ENCODE measurements at places on chromosomes 6 and 20. TPM values are rescaled to one million over a fixed set of nuclear protein-coding genes. Genes with fewer than 3 reads are reported as not detected.
A peak's percentile ranks its signal among the peaks of the same experiment; 100 is the strongest.

- DNase-seq, result no peak
- H3K4me1 ChIP-seq, result peaks cover 18% of the 10 kb centered on the region
- H3K36me3 ChIP-seq, result no peaks in the 10 kb centered on the region
- H3K27me3 ChIP-seq, result no peaks in the 10 kb centered on the region
Observed at GRCh38 chr20:51425347-51426106, 117.0 kb downstream of the NFATC2 start.

- no peak for DNase-seq
- no peaks in the 10 kb centered on the region for H3K4me1 ChIP-seq
- H3K4me3 ChIP-seq, result no peak overlapping the region
- no peaks in the 10 kb centered on the region for H3K27me3 ChIP-seq
Observed at GRCh38 chr6:36666287-36666686, 12.2 kb upstream of the CDKN1A start.

GRCh38 chr6:162450358-162450757 is 277.2 kb downstream of the PRKN start:
- H3K27me3 ChIP-seq, result no peaks in the 10 kb centered on the region
- H3K36me3 ChIP-seq, result no peaks in the 10 kb centered on the region
- no peak overlapping the region for H3K4me3 ChIP-seq
- no peaks in the 10 kb centered on the region for H3K4me1 ChIP-seq

DNA sequence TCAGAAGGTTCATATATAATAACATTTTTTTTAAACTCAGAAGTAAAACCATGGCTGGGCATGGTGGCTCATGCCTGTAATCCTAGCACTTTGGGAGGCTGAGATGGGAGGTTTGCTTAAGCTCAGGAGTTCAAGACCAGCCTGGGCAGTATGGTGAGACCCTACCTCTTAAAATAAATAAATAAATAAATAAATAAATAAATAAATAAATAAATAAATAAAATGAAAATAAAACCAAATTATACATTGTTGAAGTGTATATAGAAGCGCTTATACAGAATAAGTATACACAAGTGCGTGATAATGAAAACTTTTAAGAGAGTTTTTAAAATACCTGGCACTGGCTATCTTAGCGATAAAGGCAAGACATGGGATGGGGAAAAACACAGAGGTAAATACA is 71.6 kb downstream of the OR2B2 start:
- H3K36me3 ChIP-seq, result no peaks in the 10 kb centered on the region
- no peaks in the 10 kb centered on the region for H3K4me1 ChIP-seq
- H3K4me3 ChIP-seq, result no peak overlapping the region
- no peak overlapping the region for H3K27ac ChIP-seq

DNA sequence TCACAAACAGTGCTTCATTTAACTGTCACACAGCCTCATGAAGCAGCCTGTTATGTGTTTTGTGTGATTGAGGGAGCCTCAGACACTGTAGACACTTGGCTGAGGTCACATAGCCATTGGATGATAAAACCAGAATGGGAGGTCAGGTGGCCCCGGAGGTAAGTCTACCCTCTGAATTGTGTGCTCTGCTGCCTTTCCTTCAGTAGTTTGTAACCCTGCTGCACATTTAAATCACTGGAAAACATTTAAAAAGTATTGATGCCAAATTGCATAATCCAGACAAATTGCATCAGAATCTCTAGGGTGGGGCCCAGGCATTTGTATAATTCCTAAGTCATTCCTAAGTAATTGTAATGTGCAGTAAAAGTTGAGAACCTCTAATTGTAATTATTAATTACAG is 85.2 kb upstream of the ECI2 start:
- no peak overlapping the region for H3K27ac ChIP-seq
- DNase-seq, result no peak
- no peaks in the 10 kb centered on the region for H3K36me3 ChIP-seq
- H3K4me1 ChIP-seq, result no peaks in the 10 kb centered on the region
- H3K4me3 ChIP-seq, result no peak overlapping the region
- H3K27me3 ChIP-seq, result no peaks in the 10 kb centered on the region

DNA sequence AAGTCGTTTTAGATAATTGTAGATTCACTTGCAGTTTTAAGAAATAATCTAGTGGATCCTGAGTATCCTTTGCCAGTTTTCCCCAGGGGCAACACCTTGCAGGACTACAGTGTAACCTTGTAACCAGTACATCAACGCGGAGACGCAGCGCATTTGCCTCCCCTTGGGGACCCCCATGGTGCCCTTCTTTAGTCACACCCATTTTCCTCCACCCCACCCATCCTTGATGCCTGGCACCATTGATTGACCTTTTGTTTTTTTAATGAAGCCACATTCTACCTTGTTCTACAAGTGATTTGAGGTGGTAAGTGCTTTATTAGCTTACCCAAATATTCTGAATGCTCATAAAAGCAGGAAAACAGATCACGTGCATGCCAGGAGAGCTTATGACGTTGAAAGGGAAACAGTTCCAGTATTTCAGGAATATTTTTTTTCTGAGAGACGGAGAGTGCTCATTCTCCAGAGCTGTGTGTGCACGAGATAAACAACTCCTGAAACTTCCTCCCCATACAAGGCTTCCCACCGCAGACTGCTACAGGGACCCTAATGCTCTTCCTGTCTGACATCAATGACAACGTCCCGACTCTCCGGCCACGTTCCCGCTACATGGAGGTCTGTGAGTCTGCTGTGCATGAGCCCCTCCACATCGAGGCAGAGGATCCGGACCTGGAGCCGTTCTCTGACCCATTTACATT is 35.7 kb downstream of the CDH26 start:
- H3K27ac ChIP-seq, result no peak overlapping the region
- no peaks in the 10 kb centered on the region for H3K36me3 ChIP-seq
- H3K4me1 ChIP-seq, result peaks cover 12% of the 10 kb centered on the region
- no peak overlapping the region for H3K4me3 ChIP-seq
- DNase-seq, result no peak

- DNase-seq, result peak; percentile 72
- peak within 1 kb of the TSS; percentile 95 for H3K27ac ChIP-seq
- H3K27me3 ChIP-seq, result no peaks in the 10 kb centered on the region
- no peaks in the 10 kb centered on the region for H3K36me3 ChIP-seq
Observed at GRCh38 chr6:112253841-112254816, at the start of gene LAMA4. LAMA4 (minus strand) TSS chr6:112254567; CDS start chr6:112254150, 417 bp downstream.

DNA sequence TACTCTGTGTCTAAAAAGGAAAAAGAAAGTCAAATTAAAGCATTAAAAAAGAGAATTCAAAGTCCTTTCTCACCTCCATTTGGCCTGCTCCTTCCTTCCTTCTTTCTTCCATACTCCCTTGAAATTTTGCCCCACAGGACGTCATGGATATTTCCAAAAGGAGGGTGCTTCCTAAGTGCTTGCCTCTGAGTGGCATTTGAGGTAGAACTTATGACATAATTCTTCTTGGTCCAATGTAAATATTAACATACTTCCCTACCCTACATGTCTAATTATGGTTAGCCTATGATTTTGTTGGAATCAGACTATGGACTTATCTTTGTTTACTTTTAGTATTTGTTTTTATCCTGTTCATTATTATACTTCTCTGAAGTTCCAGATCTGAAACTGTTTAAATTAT is 132.3 kb downstream of the PFDN4 start:
- DNase-seq, result no peak
- H3K27ac ChIP-seq, result no peak overlapping the region
- no peaks in the 10 kb centered on the region for H3K4me1 ChIP-seq
- H3K27me3 ChIP-seq, result no peaks in the 10 kb centered on the region

- no peak for DNase-seq
- no peak overlapping the region for H3K27ac ChIP-seq
- no peaks in the 10 kb centered on the region for H3K36me3 ChIP-seq
- no peaks in the 10 kb centered on the region for H3K27me3 ChIP-seq
- no peak overlapping the region for H3K4me3 ChIP-seq
Observed at GRCh38 chr6:160477901-160478300, 129.7 kb downstream of the SLC22A3 start.

DNA sequence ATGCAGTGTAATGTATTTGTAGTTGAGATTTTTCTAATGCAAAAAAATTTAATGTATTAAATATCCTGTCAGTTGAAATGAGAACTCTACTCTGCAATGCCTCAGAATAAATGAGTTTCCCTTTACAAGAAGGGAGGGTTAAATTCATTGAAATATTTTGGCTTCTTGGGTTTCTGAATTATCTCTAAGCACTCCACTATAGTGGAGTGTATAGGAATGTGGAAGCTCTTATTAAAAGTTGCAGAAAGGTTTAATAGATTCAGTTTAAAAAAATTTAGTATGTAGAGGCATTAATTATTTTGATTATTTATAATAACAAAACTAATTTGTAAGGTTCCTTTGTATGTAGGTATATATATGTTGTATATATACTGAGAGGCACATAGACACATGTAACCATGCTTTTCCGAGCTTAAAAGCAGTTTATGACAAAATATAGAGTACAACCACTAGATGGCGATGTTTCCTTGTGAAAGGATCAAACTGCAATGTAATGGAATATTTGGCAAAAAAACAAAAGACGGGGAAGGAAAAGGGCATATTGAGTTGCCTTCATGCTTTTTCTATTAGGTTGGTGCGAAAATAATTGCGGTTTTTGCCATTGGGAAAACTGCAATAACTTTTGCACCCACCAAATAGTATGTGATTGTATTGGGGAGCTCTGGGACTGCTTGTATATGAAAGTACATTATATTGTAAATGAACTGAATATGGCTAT is 144.2 kb downstream of the MYO6 start:
- H3K4me3 ChIP-seq, result no peak overlapping the region
- no peak overlapping the region for H3K27ac ChIP-seq
- no peaks in the 10 kb centered on the region for H3K27me3 ChIP-seq
- no peak for DNase-seq
- no peaks in the 10 kb centered on the region for H3K4me1 ChIP-seq

GRCh38 chr6:14763139-14763538 is 482.7 kb upstream of the JARID2 start:
- no peak for DNase-seq
- H3K4me3 ChIP-seq, result no peak overlapping the region
- H3K36me3 ChIP-seq, result no peaks in the 10 kb centered on the region
- no peaks in the 10 kb centered on the region for H3K27me3 ChIP-seq

Gene TTK
- 0.52 TPM for total RNA-seq

DNA sequence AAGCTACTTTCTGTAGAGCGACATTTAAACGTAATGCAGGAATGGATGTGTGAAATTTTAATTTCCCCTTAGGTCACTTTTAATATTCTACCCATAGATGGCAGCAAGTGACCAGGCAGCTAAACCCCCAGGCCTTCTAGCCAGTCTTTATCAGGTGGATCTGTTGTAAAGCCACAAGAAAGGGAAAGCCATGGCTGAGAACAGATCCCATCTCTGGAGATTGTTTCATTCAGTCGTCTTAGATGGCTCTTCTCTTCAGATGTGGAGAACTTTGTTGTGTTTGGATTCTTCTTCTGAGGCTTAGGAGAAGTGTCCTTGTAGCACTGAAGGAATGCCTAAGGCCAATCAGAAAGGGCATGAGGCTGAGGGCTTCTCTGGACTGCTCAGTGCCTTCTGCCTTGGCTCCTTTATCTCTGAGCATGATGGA is 15.8 kb upstream of the RNF182 start:
- no peak overlapping the region for H3K27ac ChIP-seq
- no peak overlapping the region for H3K4me3 ChIP-seq
- H3K36me3 ChIP-seq, result no peaks in the 10 kb centered on the region
- no peaks in the 10 kb centered on the region for H3K27me3 ChIP-seq
- no peaks in the 10 kb centered on the region for H3K4me1 ChIP-seq

DNA sequence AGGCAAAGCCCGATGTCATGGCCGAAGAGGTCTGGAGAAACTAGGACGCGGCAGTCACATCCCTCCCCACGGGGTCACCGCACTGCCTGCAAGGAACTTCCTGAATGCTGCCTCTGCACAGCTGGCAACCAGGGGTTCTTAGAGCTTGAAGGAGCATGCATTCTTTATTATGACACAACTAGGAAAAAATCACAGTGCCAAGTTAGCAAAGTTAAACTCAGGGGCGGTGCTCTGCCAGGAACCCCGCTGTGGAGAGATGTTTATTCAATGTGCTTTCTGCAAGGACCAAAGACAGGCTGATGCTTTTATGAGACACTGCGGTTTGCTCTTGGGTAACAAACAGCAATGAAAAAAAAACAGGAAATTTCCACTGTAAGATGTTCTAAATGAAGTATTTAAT is 287.3 kb upstream of the FOXQ1 start:
- no peaks in the 10 kb centered on the region for H3K4me1 ChIP-seq
- H3K27me3 ChIP-seq, result no peaks in the 10 kb centered on the region
- H3K27ac ChIP-seq, result no peak overlapping the region
- DNase-seq, result no peak
- H3K36me3 ChIP-seq, result no peaks in the 10 kb centered on the region

Gene ZSWIM1
- 9.8 TPM for total RNA-seq

Gene POPDC3
- total RNA-seq, result 39.3 TPM

DNA sequence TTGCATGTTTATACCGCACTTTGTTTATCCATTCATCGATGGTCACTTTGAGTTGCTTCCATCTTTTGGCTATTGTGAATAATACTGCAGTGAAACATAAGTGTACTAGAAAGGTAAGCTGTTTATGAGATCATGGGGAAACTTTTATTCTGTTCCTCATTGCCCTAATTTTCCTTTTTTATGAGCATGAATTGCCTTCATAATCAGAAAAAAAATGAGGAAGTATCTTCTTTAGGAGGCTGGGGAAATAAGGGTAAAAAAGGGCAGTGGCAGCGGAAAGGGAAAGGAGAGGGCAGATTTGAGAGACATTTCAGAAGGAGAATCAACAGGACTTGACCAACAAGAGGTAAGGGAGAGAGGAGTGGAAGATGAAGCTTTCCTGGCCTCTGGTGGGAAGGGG is 14.3 kb upstream of the SERINC3 start:
- H3K4me3 ChIP-seq, result no peak overlapping the region
- no peak for DNase-seq
- H3K27me3 ChIP-seq, result no peaks in the 10 kb centered on the region
- no peaks in the 10 kb centered on the region for H3K36me3 ChIP-seq
- H3K27ac ChIP-seq, result no peak overlapping the region

GRCh38 chr6:56520218-56520617 is 122.5 kb downstream of the DST start:
- no peak overlapping the region for H3K27ac ChIP-seq
- no peaks in the 10 kb centered on the region for H3K4me1 ChIP-seq
- H3K36me3 ChIP-seq, result peaks cover 17% of the 10 kb centered on the region
- no peaks in the 10 kb centered on the region for H3K27me3 ChIP-seq
- DNase-seq, result no peak

DNA sequence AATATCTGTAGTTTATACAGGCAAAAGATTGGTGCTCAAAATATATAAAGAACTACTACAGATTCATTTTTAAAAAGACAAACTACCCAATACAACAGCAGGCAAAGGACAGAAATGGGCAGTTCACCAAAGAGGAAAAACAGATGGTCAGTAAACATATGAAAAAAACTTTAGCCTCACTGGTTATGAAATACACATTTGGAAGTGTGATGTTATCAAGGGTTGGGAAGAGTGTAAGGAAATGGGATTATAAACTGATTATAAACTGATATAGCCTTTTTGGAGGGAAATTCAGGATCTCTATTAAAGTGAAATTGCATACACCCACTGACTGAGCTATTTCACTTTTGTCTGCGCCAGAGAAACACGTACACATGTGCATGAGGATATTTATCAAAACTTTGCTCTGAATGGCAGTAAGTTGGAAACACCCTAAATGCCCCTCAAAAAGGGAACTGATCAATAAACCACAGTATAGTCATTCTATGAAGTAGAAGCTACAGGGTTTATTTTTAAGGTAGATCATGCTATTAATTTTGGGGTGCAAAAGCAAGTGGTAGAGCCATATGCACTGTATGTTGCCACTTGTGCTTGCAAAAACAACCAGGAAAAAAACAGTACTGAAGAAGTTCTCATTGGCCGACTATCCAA is 32.2 kb upstream of the ARFGEF2 start:
- no peak overlapping the region for H3K4me3 ChIP-seq
- no peak for DNase-seq
- H3K27ac ChIP-seq, result no peak overlapping the region
- no peaks in the 10 kb centered on the region for H3K36me3 ChIP-seq
- no peaks in the 10 kb centered on the region for H3K27me3 ChIP-seq
- H3K4me1 ChIP-seq, result no peaks in the 10 kb centered on the region

Gene MMS22L
- total RNA-seq, result 4.0 TPM

Gene SLPI
- total RNA-seq, result 57.3 TPM
